Stimulated activated CD4-positive, alpha-beta T cell treated with anti-CD3 and anti-CD28 coated beads, TNF-alpha, amount 100 ng/mL, for 1 hour (primary cell): ENCODE measurements at places on chromosomes 12 and 14.

DNA sequence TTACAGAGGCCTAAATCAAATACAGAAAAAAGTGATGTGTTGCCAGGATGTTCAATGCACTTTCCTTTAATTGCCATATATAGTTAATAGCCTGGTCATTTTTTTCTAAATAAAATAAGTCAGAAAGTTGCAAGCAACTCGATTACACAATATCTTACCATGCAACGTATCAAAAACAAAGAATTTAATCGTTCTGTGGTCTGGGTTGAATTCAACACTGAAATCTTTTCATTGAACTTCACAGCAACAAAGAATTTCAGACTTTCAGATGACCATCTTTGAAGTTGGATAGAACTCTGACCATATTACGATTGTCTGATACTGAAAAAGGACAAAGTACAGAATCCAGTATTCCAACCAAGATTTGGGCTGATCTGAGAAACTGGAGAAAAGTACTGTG lies 231.9 kb downstream of the SLC25A21 start:
- DNase-seq, result no peak

- no peak for DNase-seq
Measured at GRCh38 chr14:75313294-75313693, 34.7 kb downstream of the FOS start.

DNA sequence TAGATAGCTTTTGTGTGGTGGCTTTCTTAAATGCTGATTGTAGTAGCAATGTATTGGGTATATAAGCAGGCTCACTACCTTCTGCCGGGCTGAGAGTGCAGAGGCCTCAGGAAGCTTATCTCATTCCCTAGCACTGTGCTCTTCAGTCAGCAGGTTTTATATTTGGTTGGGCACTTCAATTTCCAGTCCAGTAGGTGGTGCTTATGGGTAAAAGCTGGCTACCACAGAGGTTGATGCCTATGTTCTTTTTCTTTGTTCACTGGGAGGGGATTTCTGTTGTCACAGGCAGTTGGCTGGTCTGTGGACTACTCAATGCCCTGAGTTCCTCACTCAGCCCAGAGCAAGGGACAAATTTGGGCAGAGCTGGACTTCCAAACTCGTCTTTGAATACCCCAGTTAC lies 43.0 kb upstream of the GLIPR1 start:
- DNase-seq, result no peak

- DNase-seq, result no peak
Measured at GRCh38 chr14:33285902-33286700, 347.4 kb downstream of the NPAS3 start.

DNA sequence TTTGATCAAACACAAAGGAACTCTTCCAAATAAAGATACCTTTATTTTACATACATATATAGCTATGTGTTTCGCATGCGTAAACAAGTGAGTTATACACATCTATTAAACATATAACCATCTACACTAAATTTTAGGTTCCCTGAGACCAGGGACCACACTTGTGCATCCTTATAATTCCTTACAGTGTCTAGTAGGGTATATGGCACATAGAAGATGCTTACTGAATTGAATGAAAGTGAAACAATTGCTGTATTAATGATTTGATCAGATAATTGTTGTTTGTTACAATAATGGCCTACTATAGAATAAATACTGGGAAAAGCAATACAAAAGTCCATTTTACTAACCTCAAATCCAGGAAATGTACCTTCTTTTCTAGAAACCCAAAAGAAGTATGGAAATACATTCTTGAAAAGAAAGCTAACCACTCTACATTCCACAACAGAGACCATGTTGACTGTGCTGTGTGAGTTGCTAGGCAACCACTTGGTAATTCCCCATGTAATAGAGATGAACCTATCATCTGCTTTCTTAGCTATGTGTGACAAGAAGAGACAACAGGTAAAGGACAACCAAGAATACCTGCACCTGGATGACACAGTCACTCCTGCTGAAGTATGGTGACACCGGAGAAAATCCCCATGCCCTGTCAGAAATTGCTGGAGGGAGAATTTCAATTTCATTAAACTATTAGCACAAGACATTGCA lies 11.9 kb upstream of the CIPC start:
- no peak for DNase-seq

DNA sequence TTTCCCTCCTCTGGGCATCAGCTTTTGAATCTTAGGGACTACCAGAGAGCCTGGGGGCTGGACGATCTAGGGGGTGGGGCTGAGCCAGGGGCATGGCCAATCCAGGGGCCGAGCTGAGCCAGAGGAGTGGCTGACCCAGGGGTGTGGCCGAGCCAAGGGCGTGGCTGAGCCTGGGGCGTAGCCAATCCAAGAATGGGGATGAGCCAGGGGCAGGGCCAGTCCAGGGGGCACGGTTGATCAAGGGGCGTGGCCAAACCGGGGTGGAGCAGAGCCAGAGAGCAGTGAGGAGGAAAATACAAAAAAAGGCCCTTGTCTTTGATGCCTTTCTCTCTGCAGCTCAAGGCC lies 219.3 kb upstream of the NOS1 start:
- no peak for DNase-seq

GRCh38 chr12:113070117-113070906 lies 13.8 kb downstream of the DTX1 start:
- no peak for DNase-seq

DNA sequence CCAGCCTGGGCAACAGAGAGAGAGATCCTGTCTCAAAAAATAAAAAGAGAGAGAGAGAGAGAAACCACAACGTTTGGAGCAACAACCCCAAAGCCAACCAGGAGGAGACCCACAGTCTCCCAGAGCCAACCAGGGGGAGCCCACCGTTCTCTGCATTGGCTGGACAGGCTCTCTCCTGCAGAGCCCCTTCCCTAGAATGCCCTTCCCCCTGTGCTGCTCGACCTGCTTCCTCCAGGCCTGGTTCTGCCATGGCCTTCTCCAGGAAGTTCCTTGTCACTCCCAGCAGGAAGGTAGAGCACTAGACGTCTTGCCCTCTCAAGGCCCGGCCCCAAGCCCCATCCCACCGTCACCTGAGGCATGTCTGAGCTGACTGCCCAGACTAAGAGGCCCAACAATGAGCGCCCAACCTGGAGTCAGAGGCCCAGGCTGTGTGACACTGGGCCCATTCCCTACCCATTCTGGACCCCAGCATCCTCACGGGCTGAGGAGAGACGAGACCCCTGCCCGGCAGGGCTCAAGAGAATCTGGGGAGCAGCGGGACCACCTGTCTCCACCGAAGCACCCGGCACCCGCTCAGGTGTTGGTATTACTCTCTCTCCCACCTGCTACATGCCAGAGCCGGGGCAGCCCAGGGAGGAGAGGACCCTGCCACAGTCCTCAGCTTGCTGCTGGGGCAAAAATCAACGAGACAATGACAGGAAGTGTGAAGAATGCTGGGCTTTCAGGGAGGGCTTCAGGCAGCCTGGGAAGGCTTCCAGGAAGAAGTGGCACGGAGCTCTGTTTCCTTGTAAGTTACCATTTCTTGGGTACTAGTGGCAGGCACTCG lies 61.2 kb downstream of the DIO3 start:
- no peak for DNase-seq

DNA sequence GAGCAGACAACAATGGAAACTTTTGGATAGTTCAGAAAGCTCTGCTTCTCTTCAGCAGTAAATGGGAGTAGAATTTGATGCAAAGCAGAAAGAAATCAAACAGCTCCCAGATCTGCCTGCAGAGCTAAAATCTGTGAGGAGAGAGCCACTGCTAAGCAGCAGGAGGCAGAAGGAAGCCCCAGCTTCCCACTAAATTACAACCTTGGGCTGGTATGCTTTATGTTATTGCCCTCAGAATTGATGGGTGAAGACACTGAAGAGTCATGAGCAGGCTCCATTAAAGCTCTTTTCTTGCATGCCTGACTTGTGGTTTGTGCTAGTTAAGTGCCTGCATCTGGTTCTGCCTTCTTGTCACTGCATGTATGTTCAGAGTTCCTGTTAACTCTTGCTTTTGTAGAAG lies 8.4 kb downstream of the ZC2HC1C start:
- DNase-seq, result no peak

- no peak for DNase-seq
Measured at GRCh38 chr12:44689587-44689986, 186.5 kb downstream of the NELL2 start.

- DNase-seq, result no peak
Measured at GRCh38 chr14:26128931-26129671, 468.7 kb downstream of the NOVA1 start.

DNA sequence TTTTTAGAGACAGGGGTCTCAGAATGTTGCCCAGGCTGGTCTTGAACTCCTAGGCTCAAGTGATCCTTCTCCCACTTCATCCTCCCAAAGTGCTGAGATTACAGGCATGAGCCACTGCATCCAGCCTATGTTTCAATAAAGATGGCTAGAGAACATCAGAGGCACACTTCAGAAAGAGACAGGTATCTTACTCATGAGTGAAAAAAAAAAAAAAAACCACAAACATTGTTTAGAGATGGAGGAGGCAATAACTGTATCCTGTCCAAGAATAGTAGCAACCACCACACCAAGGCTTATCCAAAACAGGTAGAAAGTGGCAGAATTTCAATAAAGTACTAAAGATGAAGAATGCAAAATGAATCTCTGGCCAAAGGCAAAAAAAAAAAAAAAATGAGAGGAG lies 30.3 kb downstream of the EEA1 start:
- no peak for DNase-seq
